T-helper 2 cell treated with Interferon-gamma antibody and Interleukin-4, amounts not matched to agents 5 μg/mL and 100 μg/mL, for 36 hours (primary cell): ENCODE measurements at places on chromosomes 2 and 18.

GRCh38 chr2:133756833-133757232, 188.6 kb upstream of the NCKAP5 start:
- no peak overlapping the region for H3K27ac ChIP-seq
- DNase-seq = no peak
- no peaks in the 10 kb centered on the region for H3K4me1 ChIP-seq
- H3K36me3 ChIP-seq = no peaks in the 10 kb centered on the region
- no peak overlapping the region for H3K4me3 ChIP-seq

- no peaks in the 10 kb centered on the region for H3K4me1 ChIP-seq
- no peaks in the 10 kb centered on the region for H3K27me3 ChIP-seq
- H3K36me3 ChIP-seq = no peaks in the 10 kb centered on the region
- H3K4me3 ChIP-seq = no peak overlapping the region
- DNase-seq = no peak
These were observed 241.4 kb downstream of the ZNF385B start for GRCh38 chr2:179619947-179620467.

DNA sequence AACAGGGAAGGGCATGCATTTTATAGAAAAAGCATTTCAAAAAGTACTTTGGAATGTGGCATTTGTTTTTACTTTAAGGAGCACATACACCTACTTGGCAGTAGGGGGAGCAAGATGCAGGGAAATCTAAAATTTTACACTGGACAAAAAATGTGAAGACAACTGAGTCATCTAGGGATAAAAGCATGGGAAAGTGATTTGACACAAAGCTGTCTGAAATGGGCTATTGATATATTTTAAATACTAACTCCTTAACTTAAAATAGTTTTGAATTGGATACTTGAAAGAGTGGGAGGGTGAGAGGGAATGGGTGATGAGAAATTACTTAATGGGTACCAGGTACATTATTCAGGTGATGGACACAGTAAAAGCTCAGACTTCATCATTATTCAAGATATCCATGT, 15.8 kb downstream of the TMEM200C start:
- H3K36me3 ChIP-seq = no peaks in the 10 kb centered on the region
- no peak for DNase-seq
- no peak overlapping the region for H3K4me3 ChIP-seq
- peaks cover 7% of the 10 kb centered on the region for H3K27me3 ChIP-seq
- no peak overlapping the region for H3K27ac ChIP-seq

GRCh38 chr2:195486987-195487644, 169.9 kb upstream of the SLC39A10 start:
- peak overlapping the region; percentile 80 for H3K27ac ChIP-seq
- H3K27me3 ChIP-seq = no peaks in the 10 kb centered on the region
- peaks cover 44% of the 10 kb centered on the region for H3K4me1 ChIP-seq
- H3K4me3 ChIP-seq = peak overlapping the region; percentile 65
- DNase-seq = peak; percentile 14

- H3K27ac ChIP-seq = no peak overlapping the region
- H3K4me3 ChIP-seq = no peak overlapping the region
- H3K36me3 ChIP-seq = no peaks in the 10 kb centered on the region
- H3K27me3 ChIP-seq = no peaks in the 10 kb centered on the region
- H3K4me1 ChIP-seq = no peaks in the 10 kb centered on the region
These were observed 112.7 kb upstream of the DLX2 start for GRCh38 chr2:172215172-172215935.

- no peaks in the 10 kb centered on the region for H3K27me3 ChIP-seq
- no peak overlapping the region for H3K4me3 ChIP-seq
- no peak overlapping the region for H3K27ac ChIP-seq
- peaks cover 17% of the 10 kb centered on the region for H3K36me3 ChIP-seq
These were observed 52.1 kb downstream of the NFATC1 start for GRCh38 chr18:79447703-79448367.

- no peak overlapping the region for H3K4me3 ChIP-seq
- no peaks in the 10 kb centered on the region for H3K4me1 ChIP-seq
- peaks cover 2% of the 10 kb centered on the region for H3K27me3 ChIP-seq
- no peaks in the 10 kb centered on the region for H3K36me3 ChIP-seq
- no peak for DNase-seq
- no peak overlapping the region for H3K27ac ChIP-seq
These were observed 81.4 kb downstream of the SKA1 start for GRCh38 chr18:50456285-50456684.
